ENCODE measurements at places on chromosomes 6 and 20. TPM values are rescaled to one million over a fixed set of nuclear protein-coding genes. Genes with fewer than 3 reads are reported as not detected.

- DNase-seq: peak; percentile 14
These were observed 89.1 kb upstream of the PLEKHG1 start for GRCh38 chr6:150510576-150510975.

GRCh38 chr6:120230008-120230407, 880.4 kb upstream of the MAN1A1 start:
- DNase-seq: no peak

- DNase-seq: no peak
These were observed 125.2 kb upstream of the RALGAPA2 start for GRCh38 chr20:20837574-20838021.

Gene GNAS-AS1
- 0.42 TPM for total RNA-seq

Gene EBF4
- 23.7 TPM for total RNA-seq

Gene ZC2HC1B
- not detected for total RNA-seq

All from esophagus muscularis mucosa (tissue), 4 donors.